Urothelium cell line (cell line): ENCODE measurements at places on chromosomes 5 and 9.

GRCh38 chr5:105968981-105969380 is 1701.8 kb downstream of the EFNA5 start:
- DNase-seq, result no peak

DNA sequence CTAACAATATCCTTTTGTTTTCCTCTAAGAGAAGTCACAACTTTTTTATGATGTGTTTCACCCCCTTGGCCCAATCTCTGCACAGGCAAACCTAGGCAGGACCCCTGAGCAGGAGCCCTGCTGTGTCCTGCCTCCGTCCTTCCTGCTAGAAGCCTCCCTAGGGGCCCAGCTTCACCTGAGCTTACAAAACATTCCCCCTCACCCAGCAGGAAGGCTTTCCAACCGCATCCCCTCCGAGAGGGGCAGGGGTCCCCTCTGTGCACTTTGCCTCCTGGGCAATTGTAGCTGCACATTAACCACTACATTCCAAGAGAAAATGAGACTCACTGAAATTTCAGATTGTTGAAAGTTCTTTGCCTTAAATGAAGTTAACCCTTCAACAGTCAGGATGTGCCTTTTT is 176.2 kb downstream of the IRX2 start:
- DNase-seq, result no peak

GRCh38 chr5:63931836-63932235 is 30.4 kb downstream of the HTR1A start:
- no peak for DNase-seq

DNA sequence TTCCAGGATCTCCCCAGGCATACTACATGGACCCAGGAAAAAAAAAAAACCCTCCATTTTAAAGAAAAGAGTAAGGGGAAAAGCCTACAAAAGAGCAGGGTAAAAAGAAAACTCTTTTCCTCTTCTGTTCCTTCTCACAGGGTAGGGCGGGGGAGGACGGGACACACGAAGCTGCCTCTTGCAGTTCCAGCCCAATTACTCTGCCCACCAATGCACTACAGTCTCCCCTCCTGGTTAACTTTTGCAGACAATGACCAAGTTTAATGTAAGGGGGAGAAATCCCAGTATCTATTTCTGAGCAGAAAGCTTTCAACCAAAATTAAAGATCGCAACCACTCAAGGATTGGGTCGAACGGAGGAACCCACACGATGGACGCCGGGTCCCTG is 1.3 kb downstream of the BRD3 start:
- no peak for DNase-seq

DNA sequence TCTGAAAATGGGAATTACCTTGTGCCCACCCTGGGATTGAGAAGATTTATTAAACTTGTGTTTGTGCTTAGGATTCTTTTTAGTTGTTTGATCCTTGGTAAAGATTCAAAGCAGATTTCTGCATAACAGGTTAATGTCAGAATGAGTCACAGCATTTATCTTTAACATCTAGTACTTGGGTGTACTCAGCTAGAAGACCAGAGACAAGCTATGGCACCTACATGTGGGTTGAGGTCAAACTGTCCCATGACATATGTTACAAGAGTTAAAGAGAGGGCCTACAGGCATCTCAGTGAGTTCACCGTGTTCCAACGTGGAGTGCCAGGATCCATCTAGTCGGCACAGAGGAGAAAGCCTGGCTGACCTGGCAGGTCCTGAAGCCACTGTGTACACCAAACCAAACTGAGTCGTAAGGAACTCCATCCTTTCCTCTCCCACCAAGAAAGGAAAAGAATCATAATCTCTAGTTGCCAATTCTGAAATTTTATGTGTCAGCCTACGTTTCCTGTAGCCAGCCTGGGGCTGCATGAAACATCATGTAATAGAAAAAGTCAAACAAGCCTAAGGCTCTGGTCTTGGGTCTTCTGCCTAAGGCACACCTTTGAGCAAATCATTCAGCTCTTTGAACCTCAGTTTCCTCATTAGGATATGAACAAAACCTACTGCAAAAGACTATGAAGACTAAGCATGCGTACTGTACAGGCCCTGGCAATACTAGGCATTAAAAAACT is 73.7 kb downstream of the RCL1 start:
- no peak for DNase-seq

DNA sequence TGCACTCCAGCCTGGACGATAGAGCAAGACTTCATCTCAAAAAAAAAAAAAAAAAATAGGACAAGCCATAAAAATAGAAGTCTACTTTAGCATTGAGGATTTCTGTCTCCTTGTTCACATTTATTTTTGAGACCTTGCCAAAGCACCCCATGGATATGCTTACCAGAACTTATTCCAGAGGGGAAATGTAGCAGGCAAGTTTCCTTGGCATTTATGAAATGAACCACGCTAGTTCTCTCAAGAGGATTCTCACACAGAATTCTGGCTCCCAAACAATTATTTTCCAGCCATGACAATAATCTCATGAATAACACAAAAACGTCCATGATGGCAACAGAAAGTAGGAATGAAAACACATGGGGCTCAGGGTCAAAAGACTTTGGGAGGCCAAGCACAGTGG is 23.4 kb upstream of the GPX8 start:
- no peak for DNase-seq

DNA sequence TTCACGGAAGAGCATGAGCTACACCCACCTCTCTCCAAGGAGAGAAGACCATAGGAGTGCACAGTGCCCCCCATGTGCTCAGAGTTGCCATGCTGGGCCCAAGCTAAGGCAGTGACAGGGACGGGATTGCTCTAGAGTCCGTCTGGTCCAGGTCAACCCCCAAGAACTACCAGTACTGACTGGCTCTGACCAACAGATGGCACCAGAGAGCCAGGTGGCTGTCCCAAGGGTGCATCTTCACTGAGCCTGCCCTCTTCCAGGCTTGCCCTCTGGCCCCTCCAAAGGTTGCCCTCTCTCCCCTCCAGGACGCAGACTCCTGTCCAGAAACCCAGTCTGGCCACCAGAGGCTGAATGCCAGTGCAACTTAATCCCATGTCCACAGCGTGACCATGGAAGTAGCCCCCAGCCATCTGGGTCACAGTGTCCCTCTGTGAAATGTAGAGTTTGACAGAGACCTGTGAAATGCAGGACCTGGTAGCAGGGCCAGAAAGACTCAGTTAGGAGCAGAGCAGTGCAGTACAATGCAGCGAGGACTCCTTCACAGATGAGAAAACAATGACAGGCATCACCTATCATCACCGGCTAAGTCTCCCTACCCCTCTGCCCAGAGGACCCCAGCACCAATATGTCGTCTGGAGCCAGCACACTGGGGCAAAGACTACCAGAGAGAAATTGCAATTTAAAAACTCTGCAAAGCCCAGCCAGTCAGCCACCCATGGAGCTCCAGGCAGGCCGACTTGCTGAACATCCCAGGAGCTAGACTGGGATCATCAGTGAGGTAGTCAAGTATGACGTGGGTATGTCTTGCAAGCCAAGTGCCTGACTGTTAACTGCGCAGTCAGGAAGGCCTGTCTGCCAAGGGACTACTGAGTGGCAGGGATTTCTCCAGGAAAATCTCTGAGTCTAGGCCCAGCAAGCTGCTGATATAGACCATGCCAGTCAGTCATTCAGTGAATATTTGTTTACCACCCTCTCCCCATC is 7.7 kb upstream of the SKP1 start:
- peak; percentile 69 for DNase-seq

DNA sequence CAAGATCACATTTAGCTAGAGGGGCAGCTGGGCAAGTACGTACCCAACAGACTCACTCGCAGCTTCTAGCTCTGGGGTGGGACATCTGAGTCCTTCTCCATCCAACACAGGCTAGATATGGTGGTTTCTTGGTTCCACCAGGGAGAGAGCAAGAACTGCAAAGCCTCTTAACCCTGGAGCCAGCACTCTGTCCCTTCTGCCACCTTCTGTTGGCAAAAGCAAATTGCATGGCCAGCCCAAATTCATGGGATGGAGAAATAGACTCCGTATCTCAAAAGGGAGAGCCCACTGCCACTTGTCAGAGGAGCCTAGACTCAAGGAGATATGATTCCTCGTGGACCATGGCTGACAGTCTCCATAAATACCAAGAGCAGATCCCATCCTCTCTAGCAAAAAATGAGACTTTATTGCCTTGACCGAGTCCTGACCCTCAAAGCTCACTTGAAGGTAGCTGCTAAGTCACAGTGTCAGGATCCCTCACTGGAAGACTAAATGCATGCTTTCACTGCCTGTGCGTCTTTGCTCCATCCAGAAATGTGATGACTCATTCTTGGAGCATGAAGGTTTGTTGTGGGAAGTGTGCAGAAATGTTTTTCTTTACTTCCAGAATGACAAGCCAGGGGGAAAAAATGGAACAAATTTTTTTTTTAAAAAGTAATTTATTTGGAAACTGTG is 28.8 kb upstream of the ROR2 start:
- peak; percentile 78 for DNase-seq

GRCh38 chr5:178859625-178860521 is at the start of gene ZNF354B:
Gene ZNF354B (plus strand): TSS chr5:178859953. CDS start chr5:178861048, 1,095 bp downstream.
- DNase-seq, result peak; percentile 86

- no peak for DNase-seq
Measured at GRCh38 chr5:82355496-82355895, 77.3 kb upstream of the RPS23 start.

DNA sequence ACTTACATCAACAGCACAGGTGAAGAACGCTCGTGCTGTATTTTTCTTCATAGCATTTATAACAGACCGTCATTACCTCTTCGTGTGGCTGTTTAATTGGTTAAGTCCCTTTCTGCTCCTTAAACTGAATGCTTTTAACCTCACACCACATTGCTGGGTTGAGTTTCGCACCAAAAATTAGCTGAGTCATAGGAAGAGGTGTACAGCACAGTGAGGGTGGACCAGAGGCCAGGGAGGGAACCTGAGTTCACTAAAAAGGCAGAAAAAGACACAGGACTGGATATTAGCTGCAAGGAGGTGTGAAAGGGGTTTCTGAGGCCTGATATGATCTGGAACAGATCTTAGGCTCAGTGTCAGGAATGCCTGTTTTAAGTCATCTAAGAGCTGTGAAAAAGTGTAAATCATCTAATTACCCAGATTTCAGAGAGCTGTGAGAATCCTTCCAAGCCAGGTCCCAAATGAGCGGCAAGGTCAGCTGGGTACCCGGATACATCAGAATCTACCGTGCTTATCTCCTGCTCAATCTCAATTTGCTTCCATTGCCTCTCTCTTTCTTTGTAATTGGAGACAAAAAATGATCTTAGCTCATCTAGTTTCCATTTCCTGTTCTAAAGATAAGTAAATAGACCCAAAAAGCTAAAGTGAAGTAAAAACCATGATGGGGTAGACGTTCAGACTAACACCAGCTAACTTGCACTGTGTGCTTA is 7.1 kb upstream of the CFAP90 start:
- DNase-seq, result no peak

DNA sequence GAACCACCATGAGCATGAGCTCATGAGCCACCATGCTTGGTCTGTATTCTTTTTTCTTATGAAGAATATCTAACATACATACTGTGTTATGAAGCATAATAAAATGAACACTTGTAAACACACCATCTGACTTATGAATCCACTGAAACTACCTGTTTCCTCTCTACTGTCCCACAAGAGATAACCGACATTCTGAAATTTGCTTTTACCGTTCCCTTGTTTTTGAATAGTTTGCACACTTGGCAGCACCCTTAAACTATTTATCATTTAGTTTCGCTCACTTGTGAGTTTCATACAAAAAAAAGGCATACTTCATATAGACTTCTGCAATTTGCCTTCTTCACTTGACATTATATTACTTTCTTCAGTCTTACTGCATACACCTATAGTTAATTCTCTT is 8.9 kb downstream of the LARS1 start:
- DNase-seq, result no peak

GRCh38 chr5:142872795-142873194 is 102.6 kb downstream of the ARHGAP26 start:
- peak; percentile 13 for DNase-seq

DNA sequence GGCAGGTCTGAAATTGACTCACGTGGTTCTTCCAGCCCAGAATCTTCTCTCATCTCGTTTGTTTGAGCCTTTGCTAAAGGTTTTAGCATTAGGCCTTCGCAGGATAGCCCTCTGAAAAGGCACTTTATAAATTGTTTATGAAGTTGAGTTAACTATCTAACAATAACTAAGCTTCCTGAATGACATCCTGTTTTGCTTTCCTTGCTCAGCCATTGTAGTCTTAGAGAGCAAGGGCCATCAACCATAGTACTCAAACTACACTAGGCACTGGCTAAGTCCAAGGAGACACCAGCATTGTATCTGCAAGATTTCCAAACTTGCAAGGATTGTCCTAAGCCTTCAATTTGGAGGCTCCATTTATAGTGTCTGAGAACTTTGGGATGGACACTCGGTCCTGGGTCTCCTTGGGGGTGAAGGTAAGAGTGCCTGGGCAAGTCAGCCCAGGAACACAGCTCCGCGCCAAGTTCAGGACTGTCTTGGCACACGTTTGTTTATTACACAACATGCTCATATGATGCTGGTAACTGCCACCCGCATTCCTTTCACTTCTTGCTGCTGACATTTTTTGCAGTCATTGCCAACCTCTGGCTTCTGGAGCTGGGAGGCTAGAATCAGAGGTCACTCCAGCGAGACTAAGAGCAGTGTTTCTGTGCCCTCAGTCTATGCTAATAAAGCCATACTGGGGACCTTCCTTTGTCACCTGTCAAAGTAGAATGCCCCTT is 151.1 kb downstream of the ESM1 start:
- no peak for DNase-seq

DNA sequence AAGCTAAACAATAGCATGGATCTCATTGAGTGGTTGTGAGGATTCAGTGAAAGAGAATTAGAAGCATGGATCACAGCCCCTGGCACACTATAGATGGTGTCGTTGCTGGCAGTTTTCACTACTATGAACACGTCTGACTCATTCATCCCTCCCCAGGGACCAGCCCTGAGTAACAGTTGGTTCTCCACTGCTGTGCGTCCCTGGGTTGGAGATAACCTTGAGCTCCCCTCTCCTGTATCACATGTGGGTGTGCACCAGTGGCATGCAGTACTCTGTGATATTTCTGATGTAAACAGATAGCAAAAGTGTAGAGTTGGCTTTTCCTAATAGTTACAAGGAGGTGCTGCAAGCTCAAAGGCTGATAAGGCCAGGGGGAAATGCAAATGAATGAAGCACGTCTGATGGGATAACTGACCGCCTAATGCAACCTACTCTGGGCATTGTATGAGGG is 8.8 kb upstream of the LCP2 start:
- DNase-seq, result peak; percentile 27

DNA sequence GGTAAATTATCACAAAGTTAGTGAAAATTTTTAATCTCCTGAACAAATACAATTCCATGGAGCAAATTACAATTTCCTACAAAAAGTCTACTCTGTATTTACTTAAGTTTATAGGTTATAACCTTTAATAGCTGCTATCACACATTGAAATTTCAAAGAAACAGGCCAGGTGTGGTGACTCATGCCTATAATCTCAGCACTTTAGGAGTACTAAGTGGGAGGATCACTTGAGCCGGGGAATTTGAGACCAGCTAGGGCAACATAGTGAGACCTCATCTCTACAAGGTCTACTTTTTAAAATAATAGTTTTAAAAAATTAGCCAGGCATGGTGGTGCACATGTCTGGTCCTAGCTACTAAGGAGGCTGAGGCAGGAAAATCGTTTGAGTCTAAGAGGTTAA is 50.3 kb downstream of the HINT1 start:
- no peak for DNase-seq

GRCh38 chr9:86279839-86280238 is 2.5 kb downstream of the ISCA1 start:
- no peak for DNase-seq
